GM04504 (cell line): ENCODE measurements at places on chromosomes 5 and 9.

GRCh38 chr9:106438928-106439327 is 424.0 kb upstream of the ZNF462 start:
- no peak for DNase-seq

GRCh38 chr9:694403-695154 is 146.9 kb upstream of the DMRT1 start:
- peak; percentile 80 for DNase-seq

GRCh38 chr9:129586245-129586644 is 34.7 kb downstream of the C9orf50 start:
- no peak for DNase-seq

GRCh38 chr5:164230341-164230740 is 724.9 kb downstream of the MAT2B start:
- no peak for DNase-seq

DNA sequence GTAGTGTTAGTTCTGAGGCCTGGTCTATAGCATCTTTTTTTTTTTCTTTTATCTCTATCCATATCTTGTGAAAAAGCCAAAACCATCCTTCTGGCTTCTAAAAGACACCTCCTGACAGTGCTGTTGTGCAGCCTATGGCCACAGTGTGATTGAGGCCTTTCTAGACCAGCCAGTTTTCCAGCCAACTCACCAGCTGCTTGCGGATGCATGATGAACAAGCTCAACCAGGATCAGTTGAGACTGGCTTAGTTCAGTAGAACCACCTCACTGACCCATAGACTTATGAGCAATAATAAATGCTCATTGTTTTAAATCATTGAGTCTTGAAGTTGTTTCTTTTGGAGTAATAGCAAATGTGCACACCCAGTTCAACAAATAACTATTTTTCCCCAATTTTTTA is 296.9 kb downstream of the FAM170A start:
- no peak for DNase-seq

DNA sequence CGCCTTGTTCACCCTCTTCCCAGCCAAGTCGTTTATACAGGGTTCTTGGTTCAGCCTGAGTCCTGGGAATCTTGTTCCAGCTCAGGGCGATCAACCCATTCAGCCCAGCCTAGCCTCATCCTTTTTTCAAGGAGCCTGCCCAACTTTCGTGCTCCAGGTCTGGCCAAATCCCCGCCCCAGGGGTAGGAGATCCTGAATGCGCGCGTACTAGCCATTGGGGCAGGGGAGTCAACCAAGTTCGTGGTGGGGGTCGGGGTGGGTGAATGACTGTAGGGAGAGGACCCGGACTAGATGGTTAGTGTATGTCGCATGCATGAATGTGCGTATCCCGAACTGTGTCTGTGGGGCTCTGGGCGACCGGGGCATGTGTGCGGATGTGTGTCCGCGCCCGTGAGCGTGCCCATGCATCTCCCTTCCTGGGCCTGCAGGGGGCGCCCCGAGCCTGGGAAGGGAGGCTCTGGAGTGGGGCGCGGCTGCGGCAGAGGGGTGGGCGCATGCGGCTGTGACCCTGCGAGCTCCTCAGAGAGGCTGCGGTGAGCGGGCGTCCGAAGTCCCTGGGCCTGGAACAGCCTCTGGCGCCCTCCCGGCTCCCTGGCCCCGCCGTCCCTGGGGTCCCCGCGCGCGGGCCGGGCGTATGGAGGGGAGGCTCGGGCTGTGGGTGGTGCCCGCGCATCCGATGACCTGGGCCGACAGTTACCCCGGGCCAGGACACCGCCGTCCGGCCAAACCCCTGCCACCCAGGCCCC is 8.7 kb downstream of the CCL21 start:
- DNase-seq = no peak

- DNase-seq = no peak
Observed at GRCh38 chr9:136750526-136750925, 2.2 kb upstream of the LCN6 start.

DNA sequence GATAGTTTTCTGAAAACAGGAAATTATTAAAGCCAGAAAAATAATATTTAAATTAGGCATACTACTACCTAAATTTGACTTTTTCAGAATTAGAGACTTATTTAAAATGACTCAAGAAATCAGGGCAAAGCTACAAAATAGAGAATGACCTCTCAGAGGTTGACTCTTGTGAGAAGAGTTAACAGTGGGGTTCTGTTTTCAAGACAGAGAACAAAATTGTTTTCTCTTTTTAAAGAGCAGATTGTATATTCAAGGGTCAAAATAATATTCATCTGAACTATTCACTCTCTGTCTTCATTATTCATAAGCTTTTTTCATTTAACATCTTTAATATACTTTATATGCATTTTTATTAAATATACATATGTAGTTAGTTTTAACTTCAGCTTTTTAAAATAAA is 21.9 kb upstream of the AUH start:
- DNase-seq = no peak

- no peak for DNase-seq
Observed at GRCh38 chr9:21570643-21571275, 88.6 kb upstream of the IFNE start.

GRCh38 chr5:83441747-83442146 is 29.8 kb upstream of the VCAN start:
- DNase-seq = no peak

DNA sequence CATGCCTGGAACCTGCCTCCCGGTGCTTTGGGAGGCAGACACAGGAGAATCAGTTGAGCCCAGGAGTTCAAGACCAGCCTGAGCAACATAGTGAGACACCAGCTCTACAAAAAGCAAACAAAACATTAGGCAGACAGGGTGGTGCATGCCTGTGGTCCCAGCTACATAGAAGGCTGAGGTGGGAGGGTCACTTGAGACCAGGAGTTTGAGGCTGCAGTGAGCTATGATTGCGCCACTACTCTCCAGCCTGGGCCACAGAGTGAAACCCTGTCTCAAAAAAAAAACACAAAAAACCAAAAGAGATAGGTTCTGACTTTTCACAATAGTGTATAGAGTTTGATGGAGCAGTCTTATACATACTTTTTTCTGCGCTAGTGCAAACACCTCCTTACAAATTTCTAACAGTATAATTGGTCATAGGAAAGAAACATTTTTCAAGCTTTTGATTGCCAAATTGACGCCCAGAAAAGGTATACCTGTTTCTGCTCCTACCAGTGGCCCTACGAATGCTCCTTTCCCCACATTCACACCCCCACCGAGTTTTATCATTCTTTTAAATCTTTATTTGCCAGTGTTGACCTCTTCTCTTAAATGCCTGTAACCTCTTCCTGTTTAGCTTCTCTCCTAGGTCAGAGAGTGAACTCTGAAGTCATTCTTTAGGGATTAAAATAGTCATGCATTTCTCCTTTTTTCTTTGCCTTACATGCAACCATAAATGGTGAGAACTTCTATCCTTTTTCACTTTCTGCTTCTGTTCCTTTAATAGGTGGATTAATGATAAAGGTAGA is 7.5 kb downstream of the DOCK8 start:
- no peak for DNase-seq

DNA sequence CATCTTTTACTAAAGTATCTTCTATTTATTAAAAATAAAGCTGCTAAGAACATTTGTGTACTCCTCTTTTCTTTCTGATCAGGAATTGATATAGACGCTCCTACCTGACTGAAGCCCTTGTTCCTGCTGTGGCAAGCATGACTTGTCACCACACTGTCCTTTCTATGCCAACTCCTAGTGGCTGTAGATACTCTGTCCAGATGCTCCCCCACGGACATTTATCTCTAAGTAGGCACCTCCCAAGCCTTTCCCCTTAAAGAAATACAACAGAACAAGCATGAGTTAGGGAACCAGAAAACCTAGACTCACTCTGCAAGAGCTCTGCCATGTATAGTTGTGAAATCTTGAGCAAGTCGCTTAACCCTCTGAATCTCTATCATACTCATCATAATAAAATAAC is 53.2 kb downstream of the FAM114A2 start:
- no peak for DNase-seq

- no peak for DNase-seq
Observed at GRCh38 chr5:89120719-89121118, 237.7 kb upstream of the MEF2C start.

GRCh38 chr5:145244251-145244650 is 590.9 kb downstream of the PRELID2 start:
- DNase-seq = no peak

DNA sequence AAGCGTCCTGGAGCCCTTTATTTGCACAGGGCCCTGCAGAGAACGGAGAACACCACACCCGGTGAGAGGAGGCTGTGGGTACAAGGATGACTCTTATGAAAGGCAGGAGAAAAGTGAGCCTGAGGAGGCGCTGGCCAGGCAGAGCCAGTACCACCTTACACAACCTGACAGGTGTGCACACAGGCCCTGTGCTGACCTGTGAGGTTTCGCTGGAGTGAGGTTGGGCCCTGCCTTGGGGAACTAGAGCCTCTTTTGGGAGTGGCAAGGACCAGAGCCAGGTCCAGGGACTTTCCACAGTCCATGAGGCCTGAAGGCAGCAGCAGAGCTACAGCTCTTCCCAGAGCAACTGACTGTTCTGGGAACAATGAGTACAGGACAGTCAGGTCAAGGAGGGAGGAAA is 3.1 kb downstream of the SRD5A1 start:
- no peak for DNase-seq

DNA sequence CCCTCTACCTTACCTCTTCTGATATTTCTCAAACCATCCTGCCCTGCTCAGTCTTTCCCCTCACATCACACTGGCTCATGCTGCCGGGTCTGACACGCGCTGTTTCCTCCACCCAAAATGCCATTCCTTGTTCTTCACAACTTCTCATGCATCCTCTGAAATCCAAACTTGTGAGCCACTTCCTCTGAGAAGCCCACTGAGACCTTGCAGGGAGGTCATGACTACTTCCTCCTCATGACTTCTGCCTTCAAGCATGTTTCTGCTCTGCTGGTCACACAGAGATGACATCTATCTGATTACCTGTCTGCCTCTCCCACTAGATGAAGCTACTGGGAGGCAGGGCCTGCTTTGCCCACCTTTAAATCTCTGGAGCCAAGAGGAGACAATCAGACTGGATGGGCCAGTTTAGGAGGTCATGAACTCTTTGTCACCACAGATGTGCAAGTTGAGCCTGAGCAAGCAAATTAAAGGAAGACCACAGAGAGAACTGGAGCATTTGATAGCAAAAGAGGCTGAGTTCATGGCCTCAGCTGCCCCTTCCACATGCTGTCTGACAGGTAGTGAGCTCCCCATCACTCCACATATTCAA is 119.8 kb upstream of the TBC1D2 start:
- peak; percentile 60 for DNase-seq

GRCh38 chr5:42074353-42074752 is 149.3 kb downstream of the FBXO4 start:
- DNase-seq = no peak

- no peak for DNase-seq
Observed at GRCh38 chr5:134131165-134131564, 16.7 kb downstream of the TCF7 start.

- DNase-seq = no peak
Observed at GRCh38 chr5:143143973-143144372, 259.5 kb downstream of the NR3C1 start.

DNA sequence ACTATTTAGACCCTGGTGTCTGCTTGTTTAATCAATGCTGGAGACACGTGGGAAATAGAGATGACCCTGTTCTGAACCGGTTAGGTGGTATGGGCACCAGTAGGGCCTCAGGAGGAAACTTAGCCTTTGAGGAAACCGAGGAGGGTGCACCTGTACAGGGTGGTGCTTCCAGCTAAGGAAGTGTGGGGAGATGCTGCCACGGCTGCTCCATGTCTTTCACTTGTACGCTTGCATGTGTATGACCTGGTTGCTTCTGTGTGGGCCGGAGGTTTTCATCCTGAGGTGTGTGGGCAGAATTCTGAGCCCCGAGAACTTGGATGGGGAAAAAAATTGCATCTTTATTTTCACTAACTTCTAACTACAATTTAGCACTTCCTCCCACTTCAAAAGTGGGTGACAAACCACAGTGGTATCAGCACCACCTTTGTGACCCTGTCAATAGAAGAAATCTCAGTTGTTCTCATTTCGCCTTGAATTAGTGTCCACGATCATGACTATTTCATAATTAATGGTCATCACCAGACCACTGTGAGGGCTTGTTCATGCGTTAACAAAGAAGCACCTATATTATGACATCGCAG is 99.8 kb upstream of the SPATA31C2 start:
- no peak for DNase-seq

DNA sequence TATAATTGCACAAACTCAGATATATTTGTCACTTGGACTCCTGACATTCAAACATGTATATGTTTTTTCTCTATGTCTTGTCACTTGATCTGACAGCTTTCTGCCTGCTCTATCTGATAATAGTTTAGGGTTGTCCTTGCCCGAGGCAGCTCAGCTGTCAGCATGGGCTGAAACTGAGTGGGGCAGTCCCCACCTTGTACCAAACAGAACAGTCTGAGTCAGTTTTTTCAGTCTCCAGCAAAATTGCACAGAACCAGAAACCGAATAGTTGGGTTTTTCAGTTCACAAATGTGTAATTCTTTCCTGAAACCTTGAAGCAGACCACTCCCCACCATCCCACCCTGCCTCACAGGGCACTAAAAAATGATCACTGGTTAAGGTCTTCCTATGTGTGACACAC is 9.5 kb upstream of the HAND1 start:
- DNase-seq = no peak

DNA sequence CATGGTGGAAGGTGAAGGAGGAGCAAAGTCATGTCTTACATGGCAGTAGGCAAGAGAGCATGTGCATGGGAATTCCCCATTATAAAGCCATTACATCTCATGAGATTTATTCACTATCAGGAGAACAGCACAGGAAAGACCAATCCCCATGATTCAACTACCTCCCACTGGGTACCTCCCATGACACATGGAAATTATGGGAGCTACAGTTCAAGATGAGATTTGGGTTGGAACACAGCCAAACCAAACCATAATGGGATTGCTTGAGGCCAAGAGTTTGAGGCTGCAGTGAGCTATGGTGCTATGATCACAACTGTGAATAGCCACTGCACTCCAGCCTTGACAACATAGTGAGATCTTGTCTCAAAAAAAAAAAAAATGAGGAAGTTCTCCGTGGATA is 581.8 kb downstream of the TAF11L14 start:
- no peak for DNase-seq

DNA sequence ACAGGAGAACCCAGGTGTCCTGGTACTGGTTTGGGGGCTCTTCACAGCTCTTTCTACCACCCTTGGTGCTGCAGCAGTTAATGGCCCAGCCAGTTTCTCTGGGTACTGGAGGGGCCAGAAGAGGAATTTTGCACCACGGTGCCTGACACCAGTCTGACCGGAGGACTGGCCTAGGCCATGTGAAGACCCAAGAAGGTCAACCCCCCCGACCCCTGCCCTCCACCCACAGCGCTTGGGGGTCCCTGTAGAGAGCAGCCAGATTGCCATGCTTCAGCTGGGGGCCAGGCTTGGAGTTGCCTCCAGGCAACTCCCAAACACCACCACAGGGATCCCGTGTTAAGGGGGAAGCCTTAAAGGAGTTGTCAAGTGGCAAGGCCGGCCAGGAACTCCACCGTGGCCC is 6.2 kb downstream of the ARSI start:
- DNase-seq = no peak

DNA sequence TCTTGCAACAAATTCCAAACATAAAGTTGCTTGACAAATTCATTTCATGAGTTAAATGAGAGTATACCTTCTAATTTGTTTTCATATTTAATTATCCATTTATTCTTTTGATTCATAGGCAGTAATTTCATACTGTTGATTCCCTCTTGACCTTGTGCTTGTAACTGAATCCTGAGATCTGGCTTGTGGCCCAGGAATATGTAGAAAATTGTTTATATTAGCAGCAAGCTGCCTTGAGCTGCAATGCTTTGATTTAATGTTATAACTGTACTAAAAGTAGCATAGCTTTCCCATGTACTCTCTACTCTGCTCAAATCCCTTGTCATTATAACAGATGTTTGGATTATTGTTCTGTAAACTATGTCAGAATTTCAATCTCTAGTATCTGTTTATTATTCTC is 780.7 kb downstream of the NR2F1-AS1 start:
- DNase-seq = peak; percentile 20
